ENCODE measurements at places on chromosomes 7 and 10.

- no peak for DNase-seq
Observed at GRCh38 chr7:64802699-64803098, 8.5 kb downstream of the ZNF138 start.

DNA sequence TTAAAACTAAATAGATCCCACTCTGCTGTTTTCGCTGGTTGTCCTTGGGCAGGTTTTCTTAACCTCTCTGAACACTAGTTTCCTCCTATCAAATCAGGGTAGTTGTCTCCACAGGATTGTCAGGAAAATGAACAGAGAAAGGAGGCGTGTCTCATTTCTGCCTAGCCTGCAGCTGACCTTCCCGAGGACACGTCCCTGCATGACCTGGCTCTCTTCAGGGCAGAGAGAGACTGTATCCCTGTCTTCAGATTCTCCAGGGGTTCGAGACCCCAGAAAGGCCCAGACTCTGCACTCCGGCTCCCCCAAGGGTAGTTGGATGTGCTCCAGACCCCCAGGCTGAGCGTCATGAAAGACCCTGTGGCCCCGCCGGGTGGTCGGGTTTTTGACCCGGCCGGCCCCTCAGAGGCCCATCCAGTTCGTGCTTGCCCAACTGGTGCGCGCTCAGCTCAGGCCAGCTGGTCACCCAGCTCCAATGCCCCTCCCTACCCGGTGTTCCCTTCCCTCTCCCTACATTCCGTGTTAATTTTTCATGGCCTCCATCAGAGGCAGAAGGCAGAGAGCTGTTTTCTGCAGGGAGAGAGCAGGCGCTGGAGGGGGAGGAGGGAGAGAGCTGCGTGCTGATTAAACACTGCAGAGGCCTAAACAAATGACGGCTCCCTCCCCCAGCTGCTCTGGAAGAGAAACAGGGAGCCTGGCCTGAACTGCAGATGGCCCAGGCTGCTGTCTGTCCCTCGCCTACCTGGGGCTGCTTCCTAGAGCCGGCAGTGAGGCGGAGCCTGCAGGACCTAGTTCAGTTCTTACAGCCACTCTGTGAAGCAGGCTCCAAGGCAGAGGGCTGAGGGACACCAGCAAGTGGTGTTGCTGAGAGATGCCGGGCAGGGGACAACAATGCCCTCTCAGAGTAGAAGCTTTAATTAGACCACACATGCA is 86.2 kb upstream of the PPIF start:
- DNase-seq: peak; percentile 36

DNA sequence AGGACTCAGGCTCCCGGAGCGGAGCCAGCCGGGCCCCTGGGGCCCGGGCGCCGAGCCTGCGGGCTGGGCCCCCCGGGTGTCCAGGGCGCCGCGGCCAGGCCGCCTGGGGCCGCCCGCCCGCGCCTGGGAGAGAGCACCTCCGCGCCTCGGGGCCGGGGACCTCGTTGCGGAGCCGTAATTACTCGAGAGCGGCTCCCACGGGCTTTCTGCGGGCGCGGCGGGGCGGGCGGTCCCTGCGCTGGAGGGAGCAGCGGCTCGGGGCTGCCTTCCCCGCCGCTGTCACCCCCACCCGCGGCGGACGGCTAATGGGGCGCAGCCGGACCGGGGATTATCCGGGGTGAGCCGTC is 1.5 kb downstream of the GNB2 start:
- DNase-seq: no peak

DNA sequence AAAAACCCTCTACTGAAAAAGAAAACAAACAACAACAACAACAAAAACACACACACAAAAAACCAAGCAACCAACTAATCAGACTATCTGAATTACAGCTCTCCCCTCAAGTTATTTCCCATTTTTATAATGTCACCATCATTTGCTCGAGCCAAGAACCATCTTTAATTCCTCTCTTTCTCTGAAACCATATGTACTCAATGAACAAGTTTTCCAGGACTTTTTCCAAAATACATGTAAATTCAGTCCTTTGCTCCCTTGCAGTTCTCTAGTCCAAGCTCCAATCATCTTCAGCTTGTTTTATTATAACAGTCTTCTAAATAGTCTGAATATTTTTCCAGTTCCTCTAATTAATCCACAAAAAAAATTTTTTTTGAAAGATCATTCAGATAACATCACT is 506.0 kb downstream of the NXPH1 start:
- no peak for DNase-seq

DNA sequence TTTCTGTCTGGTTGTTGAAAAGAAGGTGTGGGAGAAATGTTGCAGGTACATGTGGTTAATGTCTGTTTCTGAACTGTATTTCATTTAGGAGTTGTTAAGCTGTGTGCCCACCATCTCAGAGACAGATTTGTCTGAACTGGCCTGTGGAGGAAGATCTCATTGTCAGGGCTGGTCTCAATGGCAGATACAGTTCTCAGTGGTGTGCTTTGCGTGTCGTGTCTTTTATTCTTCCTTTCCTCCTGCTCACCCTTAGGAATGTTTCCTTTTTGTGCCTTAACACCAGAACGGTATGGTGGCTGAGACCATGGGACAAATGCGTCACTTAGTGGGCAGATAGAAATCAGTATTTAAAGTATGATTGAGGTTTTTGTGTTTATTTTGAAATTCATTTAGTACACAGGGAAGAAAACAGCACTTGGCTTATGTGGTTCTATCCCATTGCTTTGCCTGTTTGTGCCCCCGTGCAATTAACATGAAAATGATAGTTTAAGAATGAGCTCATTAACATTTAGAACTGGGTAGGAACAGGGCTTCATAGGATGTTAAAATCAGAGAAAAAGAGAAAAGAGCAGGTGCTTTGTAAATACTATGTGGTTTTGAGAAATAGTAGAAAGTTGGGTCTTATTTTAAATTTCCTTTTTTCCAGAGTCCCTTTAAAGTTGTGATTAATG is 112.6 kb downstream of the AUTS2 start:
- DNase-seq: no peak

GRCh38 chr7:99042957-99043356 is 101.0 kb downstream of the SMURF1 start:
- DNase-seq: no peak

- no peak for DNase-seq
Observed at GRCh38 chr7:44057181-44057848, 8.1 kb downstream of the PGAM2 start.

GRCh38 chr10:68992636-68993440 is 4.2 kb downstream of the KIFBP start:
- no peak for DNase-seq

- DNase-seq: no peak
Observed at GRCh38 chr10:112724404-112724991, 225.5 kb upstream of the TCF7L2 start.

- no peak for DNase-seq
Observed at GRCh38 chr10:109895848-109896247, 27.5 kb downstream of the XPNPEP1 start.

- DNase-seq: no peak
Observed at GRCh38 chr7:47318395-47319182, 263.3 kb downstream of the TNS3 start.

- no peak for DNase-seq
Observed at GRCh38 chr10:55398497-55398882, 597.5 kb upstream of the PCDH15 start.

All from NT2/D1 (cell line).